ENCODE measurements at places on chromosomes 12 and 14.

GRCh38 chr14:63006531-63006930, 38.7 kb downstream of the KCNH5 start:
- no peak for DNase-seq

DNA sequence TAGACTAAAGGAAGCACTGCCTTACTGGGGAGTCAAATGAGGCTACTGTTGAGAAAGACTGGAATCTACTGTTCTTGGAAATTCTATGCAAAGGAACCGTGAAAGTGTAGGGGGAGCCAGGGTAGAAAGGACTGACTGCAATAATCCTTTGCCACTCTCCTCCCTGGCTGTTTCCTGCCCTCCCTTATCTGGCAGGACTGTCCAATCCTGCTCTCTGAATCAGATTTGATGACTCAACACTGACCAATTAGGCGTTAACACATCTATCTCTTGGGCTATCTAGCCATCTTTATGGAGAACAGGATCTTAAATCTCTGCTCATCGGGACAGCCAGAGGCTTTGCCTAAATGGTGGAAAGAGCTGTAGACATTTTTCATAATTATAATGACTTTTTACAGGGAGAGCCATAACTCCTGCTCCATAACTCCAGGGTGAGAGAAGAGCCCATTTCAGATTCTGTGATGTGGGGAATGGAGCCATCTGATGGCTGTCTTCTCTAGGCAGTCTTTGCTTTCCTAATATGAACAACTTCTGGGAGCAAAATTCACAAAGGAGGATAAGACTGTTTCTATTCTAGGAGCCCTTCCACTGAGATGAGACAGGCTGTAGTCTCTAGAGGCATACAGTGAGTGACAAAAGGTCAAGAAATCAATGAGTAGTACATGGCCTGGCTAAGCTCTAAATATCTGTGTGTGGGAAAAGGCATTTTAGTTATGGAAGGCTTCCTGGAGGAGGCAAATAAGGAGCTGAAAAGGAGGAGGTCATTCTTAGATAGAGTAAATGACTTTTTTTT, 68.9 kb upstream of the CISTR start:
- DNase-seq = no peak

- no peak for DNase-seq
These were observed 34.1 kb downstream of the ERGIC2 start for GRCh38 chr12:29346769-29347421.

- no peak for DNase-seq
These were observed 123.5 kb downstream of the CAPZA3 start for GRCh38 chr12:18861287-18861858.

GRCh38 chr14:31480156-31480555, 7.7 kb downstream of the GPR33 start:
- no peak for DNase-seq

GRCh38 chr12:68803948-68804656, 3.9 kb upstream of the MDM2 start:
- DNase-seq = no peak

DNA sequence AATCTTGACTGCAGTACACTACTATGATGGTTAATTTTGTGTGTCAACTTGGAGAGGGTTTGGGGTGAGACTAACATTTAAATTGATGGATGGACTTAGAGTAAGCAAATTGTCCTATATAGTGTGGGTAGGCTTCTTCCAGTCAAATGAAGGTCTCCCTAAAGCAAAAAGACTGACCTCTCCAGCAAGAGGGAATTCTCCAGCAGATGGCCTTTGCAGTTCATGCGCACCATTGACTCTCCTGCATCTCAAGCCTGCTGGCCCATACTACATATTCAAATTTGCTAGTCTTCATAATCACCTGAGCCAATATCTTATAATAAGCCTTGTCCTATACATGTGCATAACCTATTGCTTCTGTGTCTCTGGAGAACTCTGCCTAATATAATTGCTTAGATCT, 260.2 kb downstream of the RERGL start:
- DNase-seq = no peak
